ENCODE measurements at places on chromosomes 1 and 21.

DNA sequence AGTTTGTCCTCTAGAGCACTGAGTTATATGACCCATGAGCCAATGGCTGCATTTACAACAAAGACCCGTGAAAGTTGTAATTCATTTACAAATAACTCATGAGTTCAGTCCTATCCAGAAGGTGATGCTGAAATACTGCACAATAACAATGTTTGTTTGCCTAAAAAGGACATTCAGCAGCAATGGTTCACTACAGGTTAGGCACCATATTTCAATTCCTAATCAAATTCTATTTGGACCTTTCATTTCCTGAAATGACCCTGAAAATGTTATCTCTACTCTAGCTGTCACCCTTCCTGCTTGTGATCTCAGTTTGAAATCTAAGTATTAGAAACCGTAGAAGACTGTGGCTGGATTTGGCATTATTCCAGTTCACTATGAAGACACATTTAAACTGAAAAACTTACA, 191.2 kb upstream of the SAMSN1 start:
- no peak for DNase-seq

GRCh38 chr1:29585201-29585600, 348.9 kb downstream of the PTPRU start:
- no peak for DNase-seq

DNA sequence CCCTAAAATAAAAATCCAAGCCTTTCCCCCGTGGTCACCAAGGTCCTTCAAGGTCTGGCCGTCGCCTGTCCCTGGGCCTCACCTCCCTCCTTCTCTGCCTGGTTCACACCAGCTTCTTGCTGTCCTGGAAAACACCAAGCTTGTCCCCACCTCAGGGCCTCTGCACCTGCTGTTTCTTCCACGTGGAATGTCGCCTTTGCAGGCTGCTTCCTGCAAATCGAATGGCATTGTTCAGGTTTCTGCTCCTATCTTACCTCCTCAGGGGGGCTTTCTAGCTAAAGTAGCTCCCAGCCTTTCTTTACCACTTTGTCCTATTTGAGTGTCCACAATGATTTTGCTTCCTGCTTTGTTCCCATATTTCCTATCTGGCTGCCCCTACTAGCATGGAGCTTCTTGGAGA, 3.3 kb upstream of the CASZ1 start:
- no peak for DNase-seq

GRCh38 chr1:159172614-159173291, 1.3 kb downstream of the CADM3 start:
- no peak for DNase-seq

DNA sequence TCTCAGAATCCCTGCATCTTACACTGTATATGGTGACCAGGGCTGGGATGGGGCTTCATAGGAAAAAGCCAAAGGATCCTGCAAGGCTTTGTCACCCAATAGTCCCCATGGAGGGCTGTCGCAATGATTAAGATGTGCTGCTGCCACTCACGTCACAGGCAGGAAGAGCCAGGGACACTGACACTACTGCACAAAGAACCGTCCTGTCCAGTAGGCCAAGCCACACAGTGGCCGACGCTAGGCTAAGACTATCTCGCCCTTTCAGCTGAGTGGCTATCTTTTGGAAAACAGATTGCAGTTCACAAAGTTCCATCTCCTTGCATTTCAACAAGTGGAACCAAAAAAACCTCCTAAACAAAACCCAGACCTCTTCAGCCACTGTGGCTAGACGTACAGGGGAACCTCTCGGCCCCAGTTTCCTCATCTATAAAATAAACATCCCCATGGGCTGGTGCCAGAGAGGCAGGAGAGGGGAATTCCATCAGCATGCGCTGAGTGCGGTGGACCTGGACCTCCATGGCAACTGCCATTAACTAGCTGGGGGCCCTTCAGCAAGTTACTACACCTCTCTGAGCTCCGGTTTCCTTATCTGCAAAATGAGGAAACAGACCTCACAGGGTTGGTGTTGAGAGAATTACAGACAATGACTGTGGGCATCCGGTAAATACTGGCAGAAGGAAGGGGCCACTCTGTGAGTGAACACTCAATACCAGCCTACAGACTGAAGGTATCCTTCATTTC, 8.7 kb downstream of the CAPZB start:
- no peak for DNase-seq

DNA sequence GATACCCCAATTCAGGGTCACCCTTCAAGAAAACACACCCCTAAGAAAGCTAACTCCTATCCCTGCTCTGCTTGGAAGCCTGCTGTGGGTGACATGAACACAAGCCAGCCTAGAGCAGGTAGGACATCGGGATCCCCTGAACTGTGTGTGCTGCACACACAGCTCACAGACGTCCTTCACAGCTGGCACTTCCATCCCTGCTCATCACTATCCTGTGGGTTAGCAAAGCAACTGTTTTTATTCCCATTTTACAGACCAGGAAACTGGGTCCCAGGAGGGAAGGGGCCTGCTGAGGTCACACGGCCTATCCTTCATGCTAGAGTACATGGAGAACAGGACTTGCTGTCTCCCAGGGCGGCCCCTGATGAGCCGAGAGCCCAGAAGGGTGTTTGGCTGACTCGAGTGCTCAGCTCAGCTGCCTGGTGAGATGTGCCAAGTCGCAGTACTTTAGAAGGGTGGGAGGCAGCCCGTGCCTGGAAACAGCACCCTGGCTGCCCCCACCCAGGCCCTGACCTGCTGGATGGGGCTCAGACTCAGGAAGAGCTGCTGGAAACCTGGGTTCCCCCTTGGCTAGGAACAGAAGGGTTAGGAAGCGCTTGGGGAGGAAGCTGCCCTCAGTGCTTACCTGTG, 28.3 kb upstream of the BTG2 start:
- DNase-seq = no peak

DNA sequence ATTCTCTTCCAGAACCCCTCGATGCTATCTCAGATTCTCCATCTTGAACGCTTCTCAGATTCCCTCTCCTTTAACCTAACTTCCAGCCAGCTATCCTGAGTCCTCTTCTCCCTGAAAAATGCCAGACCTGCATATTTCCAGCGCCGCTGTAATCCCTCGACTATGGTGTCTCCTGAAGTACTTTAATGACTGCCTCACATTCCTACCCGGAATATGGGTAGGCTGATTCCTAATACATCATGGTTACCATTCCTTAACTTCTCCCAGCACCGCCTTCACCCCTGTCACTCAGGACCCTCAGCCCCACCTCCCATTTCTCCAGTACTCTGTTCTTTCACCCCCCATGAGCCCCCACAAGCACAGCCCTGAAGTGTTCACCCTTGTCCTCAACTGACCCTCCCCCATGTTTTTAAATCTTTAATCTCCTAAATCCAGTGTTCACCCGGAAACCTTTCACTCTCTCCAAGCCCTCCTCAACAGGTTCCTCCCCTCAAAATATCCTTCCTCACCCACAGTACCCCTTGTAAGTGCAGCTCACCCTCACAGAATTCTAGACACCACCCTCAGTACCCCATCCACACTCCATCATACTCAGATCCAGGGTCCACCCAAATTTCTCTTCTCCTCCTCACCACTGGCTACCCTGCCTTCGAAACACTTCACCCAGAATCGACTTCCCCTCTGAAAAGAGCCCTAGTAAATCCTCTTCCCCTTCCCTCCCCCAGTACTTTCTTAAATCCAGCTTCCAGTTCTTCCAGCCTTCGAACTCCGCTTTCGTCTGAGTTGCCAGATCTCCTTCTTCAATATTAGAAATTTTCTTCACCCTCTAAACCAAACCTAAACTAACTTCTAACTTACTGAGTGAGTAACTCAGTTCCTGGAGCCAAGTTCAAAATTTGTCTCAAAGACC, 922 bp downstream of the CPT2 start:
- no peak for DNase-seq

DNA sequence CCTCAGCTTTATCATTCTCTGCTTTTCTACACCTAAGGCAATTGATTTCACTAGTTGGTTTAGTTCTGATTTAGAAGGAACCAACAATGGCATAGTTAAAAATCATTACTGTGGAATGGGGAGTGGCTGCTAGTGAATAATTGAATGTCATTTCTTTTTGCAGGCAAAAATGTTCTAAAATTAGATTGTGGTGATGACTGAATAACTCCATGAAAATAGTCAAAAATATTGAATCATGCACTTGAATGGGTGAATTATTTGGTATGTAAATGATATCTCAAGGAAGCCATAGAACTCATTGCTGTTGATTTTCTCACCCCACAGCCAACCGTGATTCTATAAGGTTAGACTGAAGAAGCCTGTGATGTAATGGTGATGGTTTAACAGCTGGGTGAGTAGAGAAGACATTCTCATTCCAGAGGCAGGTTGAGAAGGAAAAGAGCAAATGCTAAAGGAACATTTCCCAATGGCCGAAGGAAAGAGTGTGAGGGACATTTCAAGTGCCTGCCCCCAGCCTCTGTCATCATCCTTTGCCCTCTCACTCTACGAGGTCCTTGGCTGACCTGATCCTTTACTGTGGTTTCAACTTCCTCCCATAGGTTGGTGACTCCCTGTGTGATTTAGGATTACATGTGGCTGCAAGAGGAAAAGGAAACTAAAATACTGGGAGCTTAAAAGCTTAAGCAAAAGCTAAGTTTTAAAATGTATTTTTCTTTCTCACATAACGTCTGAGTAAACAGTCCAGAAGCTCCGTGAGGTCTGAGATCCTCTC, 12.5 kb downstream of the OVAAL start:
- DNase-seq = no peak

DNA sequence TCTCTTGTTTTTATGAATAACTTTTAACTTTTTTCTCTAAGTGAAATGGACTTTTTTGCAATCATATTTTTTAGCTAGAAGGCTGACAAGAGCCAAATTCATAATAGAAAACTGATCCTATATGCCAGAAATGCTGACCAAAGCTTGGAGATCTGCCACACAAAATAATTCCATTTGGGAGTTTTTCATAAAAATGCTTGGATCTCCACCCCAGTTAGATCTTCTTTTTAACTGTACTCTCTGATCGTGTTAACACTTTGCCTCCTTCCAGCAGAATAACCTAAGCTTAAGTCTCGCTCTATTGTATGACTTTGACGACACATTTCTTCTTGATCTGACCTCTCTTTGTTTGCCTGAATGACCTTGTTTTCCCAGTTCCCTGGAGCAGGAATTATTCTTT, 16.8 kb downstream of the FLG2 start:
- DNase-seq = no peak

DNA sequence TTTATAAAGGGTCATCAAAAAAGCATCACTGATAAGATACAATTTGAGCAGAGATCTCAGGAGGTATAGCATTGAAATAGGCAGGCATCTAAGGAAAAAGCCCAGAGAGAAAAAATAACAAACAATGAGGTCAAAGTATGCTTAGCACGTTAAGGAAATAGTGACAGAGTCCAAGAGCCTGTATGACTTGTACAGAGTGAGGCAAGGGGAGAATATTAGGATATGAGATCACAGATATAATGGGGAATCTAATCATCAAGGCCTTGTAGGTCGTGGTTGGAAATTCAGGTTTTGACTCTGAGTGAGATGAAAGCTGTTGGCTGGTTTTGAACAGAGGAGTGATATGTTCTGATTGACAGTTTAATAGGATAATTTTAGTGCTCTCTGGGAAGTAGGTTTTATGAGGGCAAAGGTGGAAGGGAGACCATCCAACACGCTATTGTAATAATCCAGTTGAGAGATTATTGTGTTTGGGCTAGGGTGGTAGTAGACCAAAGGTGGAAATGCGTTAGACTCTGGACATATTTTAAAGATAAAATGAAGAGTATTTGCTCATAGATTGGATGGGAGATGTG, 644.6 kb upstream of the TMPRSS15 start:
- no peak for DNase-seq

All from activated CD4-positive, CD25-positive, alpha-beta regulatory T cell (primary cell).